ENCODE measurements at places on chromosomes 6 and 20.
A peak's percentile ranks its signal among the peaks of the same experiment; 100 is the strongest.

GRCh38 chr6:155378276-155378675, 64.0 kb upstream of the TFB1M start:
- DNase-seq = no peak

GRCh38 chr6:22668307-22668706, 98.9 kb downstream of the HDGFL1 start:
- no peak for DNase-seq

- no peak for DNase-seq
Observed at GRCh38 chr6:83424392-83425018, 6.3 kb downstream of the ME1 start.

- peak; percentile 33 for DNase-seq
Observed at GRCh38 chr6:77650098-77650663, 2.7 kb upstream of the MEI4 start.

DNA sequence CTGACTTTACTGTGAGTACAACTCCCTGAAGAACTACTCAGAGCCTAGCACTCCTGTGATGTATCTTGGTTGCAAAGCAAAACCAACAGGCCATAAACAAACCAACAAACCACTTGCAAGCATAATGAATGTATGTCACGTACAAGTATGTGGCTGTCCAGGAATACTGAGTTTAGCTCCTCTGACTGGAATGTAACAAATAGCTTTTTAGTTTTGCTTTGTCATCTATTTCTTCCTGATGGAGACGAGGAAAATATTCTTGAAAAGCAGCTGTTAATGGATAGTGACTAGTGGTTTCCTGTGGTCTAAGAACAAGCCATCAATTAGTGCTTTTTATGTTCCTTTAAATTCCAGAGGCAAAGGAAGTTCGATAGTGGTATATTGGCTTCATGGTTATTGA, 101.9 kb upstream of the LY86 start:
- DNase-seq = no peak

DNA sequence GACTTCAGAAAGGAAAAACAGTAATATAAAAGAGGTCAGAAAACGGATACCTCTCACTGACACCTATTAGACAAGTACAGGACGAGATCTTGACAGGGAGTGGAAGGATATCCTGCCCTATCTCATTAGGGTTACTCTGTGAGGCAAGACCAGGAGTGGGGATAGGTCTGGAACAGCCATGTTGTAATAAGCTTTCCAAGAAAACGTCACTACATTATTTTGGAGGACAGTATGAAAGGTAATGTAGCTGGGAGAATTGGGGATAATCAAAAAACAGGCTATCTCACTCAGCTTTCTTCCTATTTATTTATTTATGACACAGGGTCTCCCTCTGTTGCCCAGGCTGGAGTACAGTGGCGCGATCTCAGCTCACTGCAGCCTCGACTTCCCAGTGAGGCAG, 25.3 kb downstream of the HMGN4 start:
- DNase-seq = no peak

GRCh38 chr6:111541682-111542065, 58.7 kb upstream of the REV3L start:
- no peak for DNase-seq
